Glutamatergic neuron (in vitro differentiated cells): ENCODE measurements at places on chromosomes 2 and 18. TPM values are rescaled to one million over a fixed set of nuclear protein-coding genes. Genes with fewer than 3 reads are reported as not detected.

- DNase-seq = no peak
These were observed 72.6 kb upstream of the PID1 start for GRCh38 chr2:229343661-229344060.

GRCh38 chr2:34069604-34070003, 470.5 kb upstream of the FAM98A start:
- no peak for DNase-seq

GRCh38 chr2:98478907-98479306, 34.2 kb downstream of the INPP4A start:
- DNase-seq = no peak

Gene GAL3ST2
- 0.42 TPM for total RNA-seq

- DNase-seq = no peak
These were observed 568.7 kb upstream of the DSEL start for GRCh38 chr18:68085251-68085650.

- DNase-seq = peak; percentile 34
These were observed 402.9 kb downstream of the ERBB4 start for GRCh38 chr2:212135739-212136138.

Gene UNC80
- 9.0 TPM for total RNA-seq

Gene SPAG16
- total RNA-seq = 18.1 TPM

GRCh38 chr2:171792886-171793580, 101.0 kb downstream of the SLC25A12 start:
- no peak for DNase-seq

Gene AQP12A
- not detected for total RNA-seq

- no peak for DNase-seq
These were observed 129.0 kb downstream of the LPIN1 start for GRCh38 chr2:11875481-11875880.

GRCh38 chr2:200373973-200374416, 67.5 kb downstream of the SPATS2L start:
- DNase-seq = no peak

DNA sequence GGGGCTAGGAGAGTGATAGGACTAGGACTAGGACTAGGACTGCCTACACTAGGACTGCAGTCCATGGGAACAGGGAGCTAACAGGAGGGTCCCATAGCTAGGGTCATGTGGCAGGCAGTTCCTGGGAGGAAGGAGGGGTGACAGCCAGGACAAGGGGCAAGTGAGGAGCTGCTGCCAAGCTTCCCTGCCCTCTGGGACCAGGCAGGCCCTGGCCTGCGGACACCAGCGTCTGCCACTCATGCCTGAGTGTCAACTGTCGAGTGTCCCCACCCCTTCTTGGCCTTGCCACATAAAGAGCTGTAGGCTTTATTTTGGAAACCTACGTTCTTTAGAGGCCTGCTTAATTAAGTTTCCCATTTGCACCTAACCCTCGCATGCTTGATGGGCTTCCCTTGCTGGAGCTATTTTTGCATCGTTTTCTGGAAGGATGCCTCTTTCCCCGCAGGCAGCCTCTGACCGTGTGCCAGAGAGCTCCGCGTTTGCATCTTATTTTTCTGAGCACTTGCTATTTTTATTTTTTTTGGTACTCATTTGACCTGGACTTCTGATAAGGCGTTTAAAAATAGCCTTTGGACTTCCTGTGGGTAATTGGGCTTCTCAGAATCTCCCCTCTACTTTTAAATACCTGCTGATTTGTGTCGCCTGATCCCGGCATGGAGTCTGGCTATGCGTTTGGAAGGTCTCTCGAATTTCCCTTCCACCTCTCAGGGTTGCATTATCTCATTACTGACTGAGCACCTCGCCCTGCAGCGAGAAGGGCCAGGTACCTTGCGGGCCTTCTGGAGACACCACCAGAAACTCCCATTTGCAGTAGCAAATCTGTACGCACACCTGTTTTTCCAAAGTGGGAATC, 66.4 kb downstream of the SH3RF3 start:
- no peak for DNase-seq

DNA sequence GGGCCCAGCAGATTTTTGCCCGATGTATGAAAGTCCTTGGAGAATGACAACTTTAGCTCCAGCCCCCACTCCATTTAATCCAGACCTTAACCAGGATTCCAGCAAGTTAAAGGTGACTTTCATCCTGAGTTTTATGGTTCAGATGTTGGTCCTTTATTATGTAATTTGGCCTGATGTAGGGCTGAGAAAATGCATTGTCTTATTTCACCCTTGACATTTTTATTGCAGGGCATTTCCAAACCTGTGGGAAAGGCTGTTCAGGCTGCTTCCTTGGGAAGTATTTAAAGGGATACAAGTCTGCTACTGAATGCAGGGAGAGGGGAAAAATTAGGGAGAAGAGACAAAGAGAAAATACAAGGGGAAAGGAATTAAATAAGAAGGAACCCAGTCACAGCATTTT, 48.8 kb downstream of the ASB1 start:
- DNase-seq = no peak

- peak; percentile 60 for DNase-seq
These were observed 2.0 kb downstream of the SATB2 start for GRCh38 chr2:199455545-199456382.

Gene SRBD1
- 16.1 TPM for total RNA-seq

Gene NCKAP5
- 0.20 TPM for total RNA-seq

DNA sequence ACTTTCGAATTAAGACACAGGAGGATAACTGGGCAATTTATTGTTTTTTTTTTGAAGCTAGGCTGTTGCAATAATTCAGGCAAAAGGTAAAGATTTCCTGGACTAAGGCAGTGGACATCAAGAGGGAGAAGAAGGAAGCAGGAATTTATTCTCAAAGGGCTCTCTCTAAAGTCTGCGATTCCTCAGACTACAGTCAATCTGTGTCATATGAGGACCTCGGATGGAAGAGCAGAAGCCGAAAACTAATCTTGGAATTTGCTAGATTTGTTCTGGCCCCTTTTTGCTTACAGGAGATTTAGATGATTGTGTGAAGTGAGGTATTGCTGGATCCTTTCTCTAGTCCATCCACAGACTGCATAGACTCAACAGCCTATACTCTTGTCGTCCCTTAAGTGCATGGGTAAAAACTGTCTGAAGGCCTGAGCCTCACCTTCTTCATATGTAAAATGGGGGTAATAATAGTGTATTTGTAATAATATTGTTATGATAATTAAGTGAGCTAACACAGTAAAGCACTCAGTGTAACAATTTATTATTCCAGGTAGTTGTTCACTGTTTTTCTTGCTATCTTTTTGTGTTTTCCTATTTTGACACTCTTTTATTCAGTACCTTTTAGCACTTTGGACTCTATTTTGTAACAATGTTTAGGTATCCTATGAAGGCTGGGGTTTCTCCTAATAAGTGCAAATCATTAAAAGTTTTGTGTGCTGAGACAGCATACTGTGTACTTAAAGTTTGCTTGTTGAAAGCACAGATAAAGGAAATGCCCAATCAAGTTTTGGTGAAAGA, 54.2 kb upstream of the NT5C1B start:
- DNase-seq = no peak
